ENCODE measurements at places on chromosomes 5 and 9.

DNA sequence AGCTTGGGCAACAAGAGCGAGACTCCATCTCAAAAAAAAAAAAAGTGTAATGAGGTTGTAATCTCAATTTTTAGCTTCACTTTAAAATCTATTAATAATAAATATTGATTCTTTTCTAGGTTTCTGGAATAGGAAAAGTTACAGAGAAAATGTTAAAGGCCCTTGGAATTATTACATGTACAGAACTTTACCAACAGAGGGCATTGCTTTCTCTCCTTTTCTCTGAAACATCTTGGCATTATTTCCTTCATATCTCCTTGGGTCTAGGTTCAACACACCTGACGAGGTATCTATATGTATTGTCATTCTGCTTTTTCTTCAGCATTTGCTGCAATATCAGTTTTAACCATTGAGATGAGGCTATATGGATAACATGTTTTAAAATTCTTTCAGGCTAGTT is 26.6 kb upstream of the ANKDD1B start:
- no peak for DNase-seq

- no peak for DNase-seq
Measured at GRCh38 chr5:759781-760362, 24.7 kb downstream of the ZDHHC11B start.

DNA sequence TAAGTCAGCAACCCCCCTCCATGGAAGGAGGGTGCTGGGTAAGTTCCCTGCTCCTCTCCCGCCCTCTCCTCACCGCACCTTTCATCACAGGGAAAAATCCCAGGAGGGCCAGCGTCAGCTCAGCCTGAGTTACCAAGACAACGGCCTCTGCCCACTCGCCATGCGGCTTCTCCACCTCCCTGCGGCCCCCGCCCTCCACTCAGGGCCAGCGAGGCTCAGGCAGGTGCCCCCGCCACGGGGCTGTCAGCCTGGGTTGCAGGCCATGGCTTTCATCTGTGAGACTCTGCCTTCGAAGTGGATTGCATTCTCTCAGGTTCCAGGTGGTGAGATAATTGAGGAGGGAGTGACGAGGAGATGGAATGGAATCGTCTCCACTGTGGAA is 27.2 kb upstream of the LAMC3 start:
- no peak for DNase-seq

DNA sequence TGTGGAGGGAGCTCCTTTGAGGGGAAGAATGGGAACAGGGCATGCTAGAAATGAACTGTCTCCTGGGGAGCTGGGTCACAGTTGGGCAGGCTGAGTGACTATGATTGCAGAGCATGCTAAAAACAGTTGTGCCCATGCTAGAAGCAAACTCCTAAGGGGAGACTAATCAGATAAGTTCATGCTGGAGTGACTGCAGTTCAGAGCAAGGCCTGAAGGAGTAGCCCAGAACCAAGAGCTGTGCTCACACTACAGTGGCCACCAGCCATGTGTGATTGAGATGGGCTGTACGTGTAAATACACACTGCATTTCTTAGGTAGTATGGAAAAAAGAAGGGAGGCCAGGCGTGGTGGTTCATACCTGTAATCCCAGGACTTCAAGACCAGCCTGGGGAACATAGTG is 10.3 kb upstream of the AK1 start:
- no peak for DNase-seq

GRCh38 chr5:94066437-94067207 is 325.2 kb upstream of the POU5F2 start:
- no peak for DNase-seq

GRCh38 chr9:100573655-100574260 is 4.1 kb upstream of the CAVIN4 start:
- no peak for DNase-seq

All from esophagus squamous epithelium (tissue), 5 donors.